ENCODE measurements at places on chromosomes 3 and 15.

GRCh38 chr15:90079619-90080457 is 22.4 kb downstream of the IDH2 start:
- no peak for DNase-seq

GRCh38 chr15:66657185-66658020 is 44.6 kb upstream of the SMAD6 start:
- DNase-seq, result no peak

DNA sequence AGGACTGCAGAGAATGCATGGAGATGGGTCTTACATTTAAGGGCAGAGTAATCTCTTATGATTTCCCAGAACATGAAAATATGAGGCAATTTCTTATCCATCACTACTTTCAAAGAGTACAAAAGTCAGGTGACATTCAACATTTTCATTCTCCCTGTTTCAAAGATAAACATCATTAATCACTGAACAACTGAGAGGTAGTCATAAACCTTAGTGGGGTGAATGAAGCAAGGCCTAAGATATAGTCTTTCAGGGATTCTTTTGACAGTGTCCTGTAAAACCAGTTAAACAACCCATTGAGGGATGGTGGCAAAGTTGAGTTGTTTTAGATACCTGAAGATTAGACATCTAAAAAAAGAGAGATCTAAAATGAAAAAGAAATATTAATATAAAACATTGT is 271.6 kb upstream of the CBLB start:
- no peak for DNase-seq

- no peak for DNase-seq
Measured at GRCh38 chr3:64957408-64958198, 269.8 kb upstream of the ADAMTS9 start.

DNA sequence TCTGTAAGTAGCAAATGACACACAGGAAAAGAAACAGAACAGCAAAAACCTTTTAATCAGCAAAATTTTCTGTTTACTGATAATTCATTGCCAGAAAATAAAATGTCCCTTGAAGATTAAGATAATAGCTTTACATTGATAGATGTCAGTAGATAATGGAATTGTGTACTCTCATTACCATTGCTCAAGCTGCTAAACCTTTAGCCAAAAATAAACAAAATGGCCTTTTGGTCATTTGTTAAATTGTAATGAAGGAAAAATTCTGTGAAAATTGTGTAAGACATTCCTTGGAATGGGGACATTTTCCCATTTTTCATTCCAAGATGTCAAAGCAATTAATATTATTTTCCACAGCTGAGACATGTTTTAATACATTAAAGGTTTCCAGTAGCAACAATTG is 189.8 kb downstream of the PLOD2 start:
- DNase-seq, result no peak

DNA sequence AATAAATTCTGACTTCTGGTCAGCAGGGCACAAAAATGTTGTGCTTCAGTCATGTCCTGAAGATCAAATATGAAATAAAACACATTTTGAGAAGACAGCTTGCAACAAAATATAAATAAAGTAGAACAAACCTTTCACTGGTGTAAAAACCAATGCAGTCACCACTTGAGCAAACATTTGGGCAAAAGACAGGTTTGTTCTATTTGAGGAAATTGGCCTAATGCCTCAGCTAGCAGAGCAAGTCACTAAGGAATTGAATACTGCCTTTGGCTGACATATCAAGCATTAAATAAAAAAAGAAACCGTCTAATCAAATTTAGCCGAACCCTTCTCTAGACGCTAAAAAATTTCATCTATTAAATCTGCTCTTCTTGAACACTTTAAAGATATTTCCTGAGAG is 475.4 kb upstream of the CNTN3 start:
- no peak for DNase-seq

DNA sequence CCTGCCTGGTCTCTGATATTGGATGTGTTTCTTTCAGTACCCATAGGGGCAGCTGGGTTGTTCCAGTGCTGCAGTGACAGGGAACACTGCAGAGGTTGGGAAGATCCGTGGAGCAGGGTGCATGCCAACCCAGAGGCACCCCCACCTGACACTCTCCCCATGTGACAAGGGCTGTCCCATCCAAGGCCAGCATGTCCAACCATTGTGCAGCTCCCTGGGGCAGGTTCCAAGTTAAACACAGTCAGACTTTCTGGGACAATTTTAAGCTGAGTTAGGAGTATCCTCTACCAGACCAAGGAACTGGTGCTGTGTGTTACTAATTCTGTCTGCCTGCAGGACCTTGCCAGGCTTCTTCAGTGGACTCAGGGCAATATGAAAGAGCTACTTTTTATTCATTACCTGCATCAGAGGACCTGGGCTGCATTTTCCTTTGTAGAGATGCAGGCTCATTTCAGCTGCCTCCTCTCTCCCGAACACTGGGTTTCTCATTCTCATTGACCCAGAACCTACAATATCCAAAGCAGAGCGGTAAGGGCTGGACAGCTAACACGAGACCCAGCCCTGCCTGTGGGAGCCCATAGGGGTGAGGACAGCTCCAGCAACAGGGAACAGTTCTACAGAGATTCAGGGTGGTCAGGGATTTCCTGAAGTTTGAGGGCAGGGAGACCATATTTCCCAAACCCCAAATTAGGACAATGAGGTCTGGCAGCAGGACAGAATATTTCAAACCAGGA is 72.7 kb downstream of the SPSB4 start:
- DNase-seq, result no peak

GRCh38 chr3:64888165-64888564 is 200.4 kb upstream of the ADAMTS9 start:
- no peak for DNase-seq

DNA sequence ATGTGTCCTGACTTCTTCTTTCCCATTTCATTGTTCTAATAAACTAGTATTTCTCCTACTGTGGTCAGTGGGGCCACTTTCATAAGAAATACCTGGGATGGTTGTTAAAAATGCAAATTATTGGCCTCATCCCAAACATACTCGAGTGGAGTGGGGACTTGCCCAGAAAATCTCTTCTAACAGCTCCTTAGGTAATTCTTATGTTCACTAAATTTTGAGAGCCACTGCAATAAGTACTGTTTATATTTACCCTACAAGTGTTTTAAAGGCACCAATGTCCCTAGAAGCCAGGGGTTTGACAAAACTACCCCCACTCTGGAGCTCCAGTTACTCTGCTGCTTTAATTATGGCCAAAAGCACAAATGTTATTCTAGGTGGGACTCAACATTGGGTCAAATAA is 70.0 kb upstream of the ACP3 start:
- DNase-seq, result no peak

- no peak for DNase-seq
Measured at GRCh38 chr3:53554559-53555067, 60.2 kb downstream of the CACNA1D start.

- DNase-seq, result no peak
Measured at GRCh38 chr3:32948625-32949445, 2.6 kb upstream of the CCR4 start.
